ENCODE measurements at places on chromosomes 11 and 22.

GRCh38 chr22:46007848-46008261 is 30.9 kb upstream of the WNT7B start:
- no peak for DNase-seq

DNA sequence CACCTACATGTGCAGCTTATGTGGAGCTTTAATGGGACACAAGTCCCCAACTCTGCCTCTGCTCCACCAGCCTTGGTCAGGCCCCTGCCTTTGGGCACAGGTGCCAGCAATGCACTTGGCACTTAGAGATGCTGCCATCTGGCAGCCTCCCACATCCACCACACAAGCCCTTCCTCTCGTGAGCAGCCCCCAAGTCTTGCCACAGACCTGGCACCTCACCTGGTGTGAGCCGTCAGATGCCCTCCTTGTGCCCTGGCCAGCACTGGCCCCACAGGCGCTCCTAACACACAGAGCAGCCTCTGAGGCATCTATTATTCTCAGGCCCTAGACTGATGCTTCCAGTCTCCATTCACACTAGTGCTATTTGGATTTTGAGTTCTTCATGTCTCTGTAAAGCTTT is 24.5 kb upstream of the SERPIND1 start:
- DNase-seq = no peak

DNA sequence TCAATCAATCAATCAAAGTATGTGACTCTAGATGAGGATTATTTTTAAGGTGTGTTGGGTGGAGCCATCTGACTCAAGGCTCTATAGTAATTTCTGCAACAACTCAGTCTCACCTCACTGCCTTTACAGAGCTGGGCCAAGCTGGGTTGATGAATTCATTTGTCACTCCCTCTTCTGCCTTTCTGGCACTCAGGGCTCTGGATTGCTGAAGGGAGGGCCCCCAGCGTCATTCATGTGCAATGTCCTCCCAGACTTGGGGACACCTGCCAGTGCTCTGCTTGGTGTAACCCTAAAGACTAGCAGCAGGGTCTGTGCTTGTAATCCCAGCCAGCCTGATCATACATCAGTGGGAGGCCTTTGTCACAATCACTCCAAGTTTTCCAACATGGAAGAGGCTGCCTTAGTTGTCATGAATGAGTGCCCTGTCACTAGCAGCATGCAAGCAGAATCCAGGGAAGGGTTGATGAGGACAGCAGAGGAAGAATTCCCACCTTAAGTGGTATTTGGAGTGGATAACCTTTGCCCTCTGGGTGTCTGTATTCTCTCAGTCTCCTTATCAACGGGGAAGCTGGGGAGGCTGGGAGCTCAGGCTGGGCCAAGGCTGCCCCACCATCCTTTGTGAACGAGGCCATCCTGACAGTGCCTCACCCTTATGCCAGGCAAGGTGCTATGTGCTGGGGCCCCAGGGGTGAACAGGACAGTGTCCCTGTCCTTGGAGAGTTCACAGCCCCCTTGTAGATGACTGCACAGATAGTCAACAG is 2.0 kb upstream of the TP53I11 start:
- no peak for DNase-seq

DNA sequence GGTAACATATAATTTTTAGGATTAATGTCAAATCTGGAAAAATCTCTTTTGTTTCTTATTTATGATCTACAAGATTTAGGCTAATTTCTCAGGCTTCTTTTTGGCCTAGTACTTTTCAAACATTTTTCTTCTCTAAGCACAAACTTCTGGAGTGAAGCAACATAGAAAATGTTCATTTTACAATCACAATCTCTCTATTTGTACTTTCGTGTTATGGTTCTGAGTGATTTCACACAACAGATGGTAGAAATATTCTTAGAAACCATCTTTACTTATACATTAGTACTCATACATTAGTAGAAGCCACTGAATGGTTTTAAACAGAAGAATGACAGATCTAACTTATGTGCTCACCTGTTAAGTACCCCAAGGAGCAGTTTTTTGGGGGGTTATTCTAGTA is 106.3 kb upstream of the ANO3 start:
- DNase-seq = no peak

- DNase-seq = no peak
These were observed 4.7 kb upstream of the POLD4 start for GRCh38 chr11:67357831-67358670.

GRCh38 chr11:131749101-131749500 is 378.7 kb downstream of the NTM start:
- DNase-seq = no peak

GRCh38 chr11:73734993-73735392 is 25.9 kb downstream of the RAB6A start:
- no peak for DNase-seq

- no peak for DNase-seq
These were observed 75.5 kb downstream of the ENTHD1 start for GRCh38 chr22:39818094-39818493.

DNA sequence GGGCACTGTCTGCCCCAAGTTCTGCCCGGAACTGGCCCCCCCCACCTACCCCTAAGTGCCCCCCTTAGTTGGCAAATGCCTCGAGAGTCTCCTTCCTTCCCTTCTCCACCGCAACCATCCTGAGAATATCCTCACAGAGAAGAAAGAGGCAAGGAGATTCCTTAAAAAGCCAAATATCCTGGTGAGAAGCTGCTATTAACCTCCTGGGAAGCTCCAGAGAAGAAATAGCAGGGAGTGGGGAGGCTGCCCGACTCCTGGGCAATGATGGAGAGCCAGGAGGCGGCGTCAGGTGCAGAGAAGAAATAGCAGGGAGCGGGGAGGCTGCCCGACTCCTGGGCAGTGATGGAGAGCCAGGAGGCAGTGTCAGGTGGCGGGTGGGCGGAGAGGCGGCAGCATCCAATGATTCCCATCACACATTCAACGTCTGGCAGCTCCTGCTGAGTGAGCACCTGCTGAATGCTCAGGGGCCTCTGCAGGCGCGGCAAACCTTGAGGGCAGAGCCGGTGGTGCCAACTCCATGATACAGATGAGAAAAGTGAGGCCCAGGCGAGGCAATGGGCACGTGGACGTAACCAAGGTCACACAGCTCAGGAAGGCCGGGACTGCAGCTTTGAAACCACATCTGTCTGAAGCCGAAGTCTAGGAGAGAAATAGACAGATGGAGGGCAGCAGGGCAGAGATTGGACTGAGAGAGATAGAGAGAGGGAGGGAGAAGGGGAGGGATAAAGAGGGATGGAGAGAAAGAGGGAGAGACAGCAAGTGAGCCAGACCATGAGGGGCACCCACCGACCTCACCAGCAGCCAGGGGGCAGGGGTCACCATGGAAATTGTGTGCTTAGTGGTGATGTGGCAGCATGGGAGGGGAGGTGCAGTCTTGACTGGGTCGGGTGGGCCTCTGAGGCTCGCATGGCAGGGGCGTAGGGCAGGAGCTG is 58.3 kb downstream of the CYTH4 start:
- no peak for DNase-seq

DNA sequence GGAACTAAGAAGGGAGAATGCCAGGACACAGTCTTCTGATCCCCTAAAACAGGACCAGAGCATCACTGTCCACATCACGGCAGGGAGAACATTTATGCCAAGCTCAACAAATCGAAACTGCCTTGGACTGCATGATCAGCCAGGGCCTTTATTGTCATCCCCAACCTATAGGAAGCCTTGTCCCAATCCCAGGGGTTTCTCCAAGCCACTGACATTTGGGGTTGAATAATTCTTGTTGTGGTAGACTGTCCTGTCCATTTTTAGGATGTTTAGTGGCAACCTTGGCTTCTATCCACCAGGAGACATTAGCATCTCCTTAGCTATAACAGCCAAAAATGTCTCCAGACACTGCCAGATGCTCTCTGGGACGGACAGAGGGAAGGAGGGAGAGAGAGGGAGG is 37.1 kb downstream of the RPL27A start:
- no peak for DNase-seq

DNA sequence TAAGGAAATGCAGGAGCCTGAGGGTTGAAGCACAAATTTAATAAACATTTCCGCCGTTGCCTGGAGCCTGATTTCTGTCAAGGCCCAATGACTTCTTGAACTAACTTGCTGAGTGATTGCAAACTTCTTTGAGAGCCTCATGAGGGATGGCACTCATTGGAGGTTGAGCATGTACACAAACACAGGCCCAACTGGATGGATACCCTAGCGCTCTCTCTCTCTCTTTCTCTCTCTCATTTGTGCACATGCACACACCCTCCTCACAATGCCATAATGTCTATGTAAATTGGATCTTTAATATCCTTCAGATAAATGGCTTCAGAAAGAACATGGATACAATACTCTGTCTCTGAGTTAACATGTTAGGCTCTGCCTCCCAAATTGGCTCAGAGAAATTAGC is 597.7 kb upstream of the CADM1 start:
- no peak for DNase-seq

GRCh38 chr11:35473795-35474374 is 51.5 kb downstream of the PAMR1 start:
- DNase-seq = no peak

- no peak for DNase-seq
These were observed 98.6 kb upstream of the CD44 start for GRCh38 chr11:35040221-35040942.

- DNase-seq = no peak
These were observed 17.2 kb downstream of the GRIK4 start for GRCh38 chr11:120528749-120529148.

GRCh38 chr11:71339396-71339881 is 87.1 kb upstream of the SHANK2 start:
- DNase-seq = no peak

GRCh38 chr11:47351156-47352126 is 1.1 kb downstream of the MYBPC3 start:
- DNase-seq = no peak

DNA sequence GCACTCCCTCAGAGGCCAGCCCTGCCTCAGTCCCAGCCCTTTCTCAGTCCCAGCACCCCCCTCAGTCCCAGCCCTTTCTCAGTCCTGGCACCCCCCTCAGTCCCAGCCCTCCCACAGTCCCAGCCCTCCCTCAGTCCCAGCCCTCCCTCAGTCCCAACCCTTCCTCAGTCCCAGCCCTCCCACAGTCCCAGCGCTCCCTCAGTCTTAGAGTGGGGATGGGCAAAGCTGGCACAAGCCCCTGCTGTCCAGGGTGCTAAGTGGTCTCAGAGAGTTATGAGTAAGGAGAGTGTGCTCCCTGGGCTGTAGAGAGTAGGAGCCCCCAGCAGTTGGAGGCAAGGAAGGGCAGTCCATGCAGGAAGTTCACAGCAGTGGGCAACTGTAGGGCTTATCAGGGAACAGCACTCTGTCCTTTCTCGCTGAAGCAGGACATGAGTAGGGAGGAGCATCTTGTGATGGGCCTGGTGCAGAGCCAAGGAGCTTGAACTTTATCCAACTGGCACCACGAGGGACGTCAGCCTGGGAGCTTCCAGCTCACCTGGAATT is 51.4 kb upstream of the CRYBB3 start:
- no peak for DNase-seq

GRCh38 chr11:66082946-66083698 is 13.1 kb downstream of the PACS1 start:
- no peak for DNase-seq

- DNase-seq = no peak
These were observed 4.5 kb upstream of the KCTD17 start for GRCh38 chr22:37047006-37047405.

- no peak for DNase-seq
These were observed 15.3 kb downstream of the TMPRSS13 start for GRCh38 chr11:117913736-117914397.

- DNase-seq = no peak
These were observed 298.8 kb downstream of the SWAP70 start for GRCh38 chr11:9962722-9963121.

- no peak for DNase-seq
These were observed 3.2 kb downstream of the SEZ6L start for GRCh38 chr22:26172389-26172990.

- DNase-seq = no peak
These were observed 1442.7 kb downstream of the TBC1D22A start for GRCh38 chr22:48205161-48205560.

- DNase-seq = no peak
These were observed 128.0 kb downstream of the MPPED1 start for GRCh38 chr22:43539572-43540528.

GRCh38 chr22:39021552-39022250 is 774 bp downstream of the APOBEC3D start:
- DNase-seq = no peak

DNA sequence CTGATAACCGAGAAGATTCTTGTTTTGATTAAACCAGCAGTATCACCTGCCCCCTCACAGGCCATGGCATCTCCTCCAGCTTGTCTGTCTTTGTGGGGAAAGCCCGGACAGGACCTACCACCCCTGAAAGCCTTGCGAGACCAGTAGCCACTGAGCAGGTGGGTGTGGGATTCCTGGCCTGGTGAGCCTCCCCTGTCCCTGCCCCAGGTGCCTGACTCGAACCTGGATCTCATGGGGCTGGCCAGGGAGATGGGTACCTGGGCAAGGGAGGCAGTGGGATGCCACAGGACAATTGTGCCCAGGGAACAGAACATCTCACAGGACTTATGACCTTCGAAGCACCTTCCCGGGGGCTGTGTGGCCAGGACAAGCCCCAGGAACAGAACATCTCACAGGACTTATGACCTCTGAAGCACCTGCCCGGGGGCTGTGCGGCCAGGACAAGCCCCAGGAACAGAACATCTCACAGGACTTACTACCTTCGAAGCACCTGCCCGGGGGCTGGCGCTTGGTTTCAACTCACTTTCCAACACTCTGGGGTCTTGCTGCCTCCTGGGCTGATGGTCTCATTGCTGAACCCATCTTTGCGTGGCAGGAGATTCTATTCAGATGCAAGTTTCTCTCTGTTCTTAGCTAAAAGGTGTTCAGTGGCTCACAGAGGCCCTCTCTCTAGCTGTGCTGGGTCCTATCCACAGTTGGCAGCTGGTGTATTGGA is 854.5 kb downstream of the BRD1 start:
- DNase-seq = no peak

DNA sequence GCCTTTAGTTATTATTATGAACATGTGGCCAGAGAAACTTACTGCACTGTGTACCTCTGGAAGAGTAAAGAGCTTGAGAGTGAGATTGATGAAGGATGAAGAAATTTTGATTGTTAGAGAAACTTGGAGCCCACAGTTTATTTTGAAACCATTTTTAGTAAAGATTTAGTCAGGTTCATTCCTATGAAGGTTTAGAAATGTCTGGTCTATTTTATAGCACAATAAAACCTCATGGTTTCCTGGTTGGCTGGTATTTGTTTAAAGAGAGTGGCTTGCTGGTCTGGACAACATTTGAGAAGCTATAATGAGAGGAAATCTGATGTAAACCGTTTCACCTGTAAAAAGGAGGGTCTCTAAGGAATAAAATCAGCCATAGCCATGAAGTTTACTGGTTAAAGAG is 8.8 kb upstream of the PDE3B start:
- DNase-seq = no peak

- no peak for DNase-seq
These were observed 13.2 kb upstream of the TMEM218 start for GRCh38 chr11:125124618-125124992.

GRCh38 chr22:42064629-42065028 is 6.0 kb downstream of the NAGA start:
- no peak for DNase-seq

- no peak for DNase-seq
These were observed 13.3 kb downstream of the IL17REL start for GRCh38 chr22:49999063-49999945.

Measured in substantia nigra (tissue), 51 donors.